Epithelial cell of esophagus (primary cell): ENCODE measurements at places on chromosomes 3 and 15.
A peak's percentile ranks its signal among the peaks of the same experiment; 100 is the strongest.

DNA sequence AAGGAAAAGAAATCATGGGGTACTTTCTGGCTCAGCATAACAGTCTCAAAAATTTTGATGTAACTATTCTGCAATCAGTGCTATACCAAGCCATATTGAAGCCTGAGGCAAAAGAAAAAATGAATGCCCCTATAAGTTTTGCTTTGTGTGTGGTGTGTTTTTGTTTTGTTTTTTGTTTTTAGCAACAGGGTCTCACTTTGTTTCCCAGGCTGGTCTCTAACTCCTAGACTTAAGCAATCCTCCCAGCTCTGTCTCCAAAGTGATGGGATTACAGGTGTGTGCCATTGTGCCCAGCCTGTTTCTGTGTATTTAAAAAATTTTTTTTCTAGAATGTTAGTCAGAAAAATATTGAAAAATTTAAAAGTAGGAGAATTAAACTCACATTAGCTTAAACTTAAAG lies 93.2 kb downstream of the ZNF280D start:
- no peak for DNase-seq

- peak; percentile 52 for DNase-seq
These were observed 3.4 kb downstream of the VILL start for GRCh38 chr3:37993820-37994638.

DNA sequence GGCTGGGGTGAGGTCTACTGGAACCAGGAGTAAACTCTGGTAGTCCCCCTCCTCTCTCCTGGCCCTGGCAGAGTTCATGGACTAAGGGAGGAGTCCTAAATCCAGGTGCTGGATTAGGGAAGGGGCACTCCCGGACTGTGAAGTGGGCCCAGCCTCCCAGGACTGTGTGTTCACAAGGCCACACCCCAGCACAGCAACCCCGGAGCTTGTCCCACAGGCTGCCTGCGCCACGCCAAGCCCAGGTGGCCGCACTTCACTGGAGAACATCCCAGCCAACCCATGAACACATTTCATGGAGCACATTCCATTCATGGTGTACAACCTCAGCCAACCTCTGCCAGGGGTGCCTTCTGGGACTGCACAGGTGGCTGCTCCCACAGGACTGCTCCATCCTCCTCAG lies 8.2 kb downstream of the ARPIN start:
- no peak for DNase-seq

GRCh38 chr3:140207541-140207940 lies 272.6 kb downstream of the CLSTN2 start:
- DNase-seq = no peak

DNA sequence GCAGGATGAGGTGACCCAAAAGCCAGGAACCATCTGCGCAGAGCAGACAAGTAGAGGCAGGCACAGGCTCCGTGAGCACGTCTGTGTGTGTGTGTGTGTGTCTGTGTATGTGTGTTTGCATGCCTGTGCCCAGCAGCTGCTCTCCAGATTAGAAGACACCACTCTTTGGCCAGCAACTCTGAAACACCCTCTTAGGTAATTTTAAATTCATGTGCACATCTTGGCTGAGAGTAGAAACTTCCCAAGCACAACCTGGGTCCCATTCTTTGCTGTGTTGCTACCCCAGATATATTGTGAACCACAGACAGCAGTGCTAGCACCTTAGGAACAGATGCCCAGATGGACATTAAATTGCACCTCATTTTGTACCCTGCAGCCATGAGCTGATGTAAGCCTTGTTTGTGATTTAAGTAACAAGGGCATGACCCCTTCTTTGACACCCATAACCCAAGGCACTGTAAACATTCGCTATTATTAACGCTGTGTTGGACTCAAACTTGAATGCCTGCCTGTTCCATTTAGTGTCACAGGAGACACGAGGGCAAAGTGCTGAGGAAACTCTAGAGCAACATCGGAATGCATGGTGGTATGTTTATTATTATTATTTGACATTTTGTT lies at the start of gene FILIP1L:
FILIP1L (minus strand) TSS at position 89 of the 618 bp plus-strand sequence.
- no peak for DNase-seq

DNA sequence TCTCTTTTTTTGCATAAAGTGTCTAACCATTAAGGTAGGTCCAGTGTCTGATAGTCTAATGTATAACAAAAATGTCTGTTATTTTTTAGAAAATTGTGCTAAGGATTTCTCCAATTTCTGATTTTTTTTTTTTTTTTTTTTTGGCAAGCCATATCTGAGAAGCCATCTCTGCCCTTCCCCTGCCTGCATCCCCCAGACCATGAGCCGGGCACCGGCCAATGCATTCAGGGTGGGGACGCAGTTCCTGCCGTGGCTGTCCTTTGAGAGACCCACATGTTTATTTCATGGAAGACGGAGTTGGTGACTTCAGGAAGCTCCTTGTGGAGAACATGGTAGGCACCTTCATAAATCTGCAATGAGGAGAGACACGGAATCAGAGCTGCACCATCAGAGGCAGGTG lies 19.2 kb downstream of the ABTB1 start:
- DNase-seq = no peak

- DNase-seq = peak; percentile 27
These were observed 164.8 kb downstream of the ERC2 start for GRCh38 chr3:56303487-56303886.

- DNase-seq = no peak
These were observed 73.7 kb downstream of the TMEM212 start for GRCh38 chr3:171916888-171917287.

DNA sequence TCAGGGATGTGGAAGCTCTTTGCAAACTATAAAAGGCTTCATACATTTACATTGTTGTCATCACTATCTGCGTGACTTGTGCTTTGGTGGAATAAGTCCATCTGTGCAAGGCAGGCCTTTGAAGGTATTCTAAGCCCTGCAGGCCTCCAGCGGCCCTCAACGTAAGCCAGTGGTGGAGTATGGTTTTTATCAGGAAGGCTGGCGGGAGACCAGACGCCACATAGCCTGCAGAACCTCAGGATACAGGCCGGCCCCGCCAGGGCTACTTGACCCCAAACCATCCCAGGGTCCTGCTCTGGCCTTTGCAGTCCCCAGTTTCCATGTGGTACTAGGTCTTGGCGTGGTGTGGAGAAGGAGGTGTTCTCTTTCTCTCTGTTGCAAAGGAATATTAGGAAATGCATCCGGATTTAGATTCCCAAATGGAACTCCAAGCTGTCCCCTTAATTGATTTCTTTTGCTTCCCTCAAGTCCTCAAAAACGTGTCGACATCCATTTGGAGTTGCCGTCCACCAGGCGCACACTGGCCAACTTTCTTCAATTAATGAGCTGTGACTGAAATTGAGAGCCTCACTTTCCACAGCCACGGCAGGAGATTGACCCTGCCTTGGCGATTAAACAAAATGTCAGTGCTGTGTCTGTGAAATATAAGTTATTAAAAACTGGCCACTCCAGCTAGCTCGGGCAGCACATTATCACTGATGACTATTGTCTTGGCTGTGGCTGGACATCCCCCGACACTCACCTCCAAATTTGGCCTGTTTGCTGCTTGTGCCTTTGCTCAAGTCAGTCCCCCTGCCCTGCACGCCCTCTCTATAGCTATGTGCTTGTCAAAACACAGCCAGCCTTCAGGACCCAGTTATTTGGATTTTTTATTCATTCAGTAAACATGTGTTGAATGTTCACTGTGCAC lies 239.8 kb upstream of the TLE3 start:
- DNase-seq = no peak

DNA sequence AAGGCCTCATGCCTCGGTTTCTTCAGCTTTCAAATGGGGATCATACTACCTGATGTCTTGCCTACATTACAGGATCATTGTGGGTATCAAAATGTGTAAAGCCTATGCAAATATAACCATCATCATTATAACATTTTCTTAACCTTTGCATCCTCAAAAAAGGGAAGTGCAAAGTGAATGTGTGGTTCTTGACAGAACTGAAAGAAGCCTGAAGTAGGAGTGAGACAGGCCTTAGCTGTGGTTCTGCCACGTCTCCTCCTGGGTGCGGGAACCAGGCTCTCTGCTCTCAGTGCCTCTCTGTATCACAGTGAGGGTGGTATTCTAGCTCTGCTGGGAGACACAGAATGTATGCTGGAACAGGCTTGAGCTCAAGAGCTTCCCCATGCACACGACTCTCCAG lies 316.9 kb upstream of the ICE2 start:
- no peak for DNase-seq
